Activated CD4-positive, alpha-beta memory T cell treated with anti-CD3 and anti-CD28 coated beads, Interleukin-2, amount 10 ng/mL, durations not matched to agents 7 days and 5 days (primary cell): ENCODE measurements at places on chromosomes 6 and 20.

DNA sequence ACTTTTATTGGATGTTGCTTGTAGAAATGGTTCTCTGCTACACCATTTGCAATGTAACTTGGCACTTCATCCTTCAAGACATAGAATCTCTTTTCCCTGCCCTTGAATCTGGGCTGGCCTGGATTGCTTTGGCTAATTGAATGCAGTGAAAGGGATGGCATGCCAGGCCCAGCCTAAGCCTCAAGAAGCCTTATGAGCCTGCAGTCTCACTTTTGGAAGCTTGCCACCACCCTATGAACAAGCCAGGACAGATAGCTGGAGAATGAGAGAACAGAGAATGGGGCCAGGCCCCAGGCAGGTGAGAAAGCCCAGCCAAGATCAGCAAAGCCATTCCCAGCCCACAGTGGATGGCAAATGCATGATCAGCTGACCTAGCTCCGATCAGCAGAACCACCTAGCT, 350.7 kb upstream of the RNF24 start:
- no peak for DNase-seq
- H3K36me3 ChIP-seq: peaks cover 8% of the 10 kb centered on the region
- H3K4me1 ChIP-seq: peaks cover 23% of the 10 kb centered on the region
- H3K27me3 ChIP-seq: peaks cover 3% of the 10 kb centered on the region

DNA sequence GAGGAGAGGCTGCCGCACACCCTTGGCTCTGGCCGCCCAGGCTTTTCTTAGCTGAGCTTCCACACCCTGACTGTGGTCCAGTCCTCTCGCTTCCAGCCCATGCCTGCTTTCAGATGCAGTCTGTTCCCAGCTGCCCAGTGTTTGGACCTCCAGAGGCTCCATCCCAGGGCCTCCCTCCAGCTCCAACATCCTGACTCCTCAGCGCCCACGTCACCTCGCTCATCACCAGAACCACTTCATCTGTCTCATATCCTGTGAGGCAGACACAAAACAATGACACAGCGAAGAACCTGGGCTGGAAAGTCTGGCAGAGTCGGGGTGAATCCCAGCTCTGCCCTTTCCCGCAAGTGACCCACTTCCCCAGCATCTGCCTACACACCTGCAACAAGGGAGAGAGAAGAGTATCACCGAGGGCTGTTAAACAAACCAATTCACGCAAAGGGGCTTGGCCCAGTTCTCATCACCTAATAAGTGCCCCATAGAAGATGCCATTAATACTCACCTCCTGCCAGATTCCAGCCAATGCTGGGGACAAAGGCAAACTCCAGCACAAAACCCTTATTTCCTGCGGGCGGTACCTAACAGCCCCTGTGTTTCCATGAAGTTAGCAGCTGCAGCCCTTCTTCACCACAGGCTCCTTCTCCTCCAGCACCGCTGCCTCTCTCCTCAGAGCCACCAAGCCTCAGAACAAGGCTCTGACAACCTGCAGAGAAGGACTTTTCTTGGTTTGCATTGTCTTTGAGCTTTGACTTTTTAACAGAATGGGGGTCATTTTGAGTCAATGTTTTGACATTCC, 133.4 kb upstream of the CDH4 start:
- H3K4me1 ChIP-seq: no peaks in the 10 kb centered on the region
- no peak for DNase-seq
- no peaks in the 10 kb centered on the region for H3K27me3 ChIP-seq
- no peak overlapping the region for H3K4me3 ChIP-seq
- H3K27ac ChIP-seq: no peak overlapping the region

GRCh38 chr6:158033751-158034702, 52.4 kb downstream of the SYNJ2 start:
- no peak overlapping the region for H3K4me3 ChIP-seq
- no peak for DNase-seq
- H3K27me3 ChIP-seq: no peaks in the 10 kb centered on the region
- H3K36me3 ChIP-seq: peaks cover 62% of the 10 kb centered on the region

DNA sequence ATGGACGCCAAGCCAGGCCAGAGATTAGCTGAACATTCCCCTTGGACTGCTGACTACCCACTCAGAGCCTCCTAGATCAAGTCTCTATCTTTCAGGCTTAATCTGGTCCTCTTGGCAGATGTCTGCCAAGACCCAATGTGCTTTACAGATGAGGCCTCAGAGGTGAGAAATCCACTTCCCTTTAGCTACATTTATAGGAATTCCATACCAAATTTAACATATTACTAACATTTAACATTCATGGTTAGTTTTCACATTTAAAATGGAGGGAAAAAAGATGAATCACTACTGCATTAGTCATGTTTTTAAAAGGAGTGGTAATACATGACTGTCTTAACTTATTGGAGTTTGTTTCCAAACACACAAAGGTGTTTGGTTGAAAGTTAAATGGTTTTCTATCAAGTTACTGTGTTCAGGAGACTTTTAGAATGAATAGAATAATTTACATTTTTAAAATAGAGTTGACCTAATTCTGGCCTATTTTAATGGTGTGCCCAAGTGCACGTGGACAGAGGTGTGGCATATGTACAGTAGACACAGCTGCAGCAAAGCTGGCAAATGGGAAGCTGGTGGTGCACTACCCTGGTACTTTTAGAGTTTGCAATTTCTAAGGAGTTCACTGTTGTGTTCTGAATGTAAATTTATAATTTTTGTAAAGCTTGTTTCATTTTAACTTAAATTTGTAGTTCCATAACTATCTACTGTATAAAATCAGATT, 41.9 kb upstream of the CALHM6 start:
- H3K27ac ChIP-seq: no peak overlapping the region
- no peaks in the 10 kb centered on the region for H3K4me1 ChIP-seq
- no peaks in the 10 kb centered on the region for H3K36me3 ChIP-seq
- no peaks in the 10 kb centered on the region for H3K27me3 ChIP-seq

GRCh38 chr6:80321011-80321410, 214.5 kb downstream of the BCKDHB start:
- no peak overlapping the region for H3K4me3 ChIP-seq
- no peak overlapping the region for H3K27ac ChIP-seq
- DNase-seq: no peak
- no peaks in the 10 kb centered on the region for H3K4me1 ChIP-seq

GRCh38 chr6:25041485-25042035, 105.8 kb upstream of the RIPOR2 start:
- DNase-seq: no peak
- peaks cover 18% of the 10 kb centered on the region for H3K36me3 ChIP-seq
- peaks cover 61% of the 10 kb centered on the region for H3K4me1 ChIP-seq
- H3K27ac ChIP-seq: peak overlapping the region; percentile 96
- peak overlapping the region; percentile 92 for H3K4me3 ChIP-seq

DNA sequence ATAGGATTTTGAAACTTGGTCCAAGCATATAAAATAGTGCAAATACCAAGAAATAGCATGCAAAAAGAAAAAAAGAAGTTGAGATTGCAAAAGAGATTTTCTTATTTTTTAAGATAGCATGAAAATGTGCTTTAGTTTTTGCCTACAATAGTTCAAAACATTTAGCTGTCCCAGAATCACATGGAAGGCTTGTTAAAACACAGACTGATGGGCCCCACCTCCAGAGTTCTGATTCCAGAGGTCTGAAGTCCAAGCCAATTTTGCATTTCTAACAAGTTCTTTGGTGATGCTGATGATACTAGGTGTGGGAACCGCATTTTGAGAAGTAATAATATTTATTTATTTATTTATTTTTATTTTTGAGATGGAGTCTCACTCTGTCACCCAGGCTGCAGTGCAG, 33.7 kb upstream of the LOC128125822 start:
- no peaks in the 10 kb centered on the region for H3K36me3 ChIP-seq
- DNase-seq: no peak
- no peak overlapping the region for H3K27ac ChIP-seq
- H3K4me1 ChIP-seq: peaks cover 1% of the 10 kb centered on the region

GRCh38 chr6:167683028-167683862, 143.5 kb upstream of the AFDN start:
- H3K4me3 ChIP-seq: no peak overlapping the region
- H3K36me3 ChIP-seq: no peaks in the 10 kb centered on the region
- H3K4me1 ChIP-seq: no peaks in the 10 kb centered on the region
- no peak overlapping the region for H3K27ac ChIP-seq

DNA sequence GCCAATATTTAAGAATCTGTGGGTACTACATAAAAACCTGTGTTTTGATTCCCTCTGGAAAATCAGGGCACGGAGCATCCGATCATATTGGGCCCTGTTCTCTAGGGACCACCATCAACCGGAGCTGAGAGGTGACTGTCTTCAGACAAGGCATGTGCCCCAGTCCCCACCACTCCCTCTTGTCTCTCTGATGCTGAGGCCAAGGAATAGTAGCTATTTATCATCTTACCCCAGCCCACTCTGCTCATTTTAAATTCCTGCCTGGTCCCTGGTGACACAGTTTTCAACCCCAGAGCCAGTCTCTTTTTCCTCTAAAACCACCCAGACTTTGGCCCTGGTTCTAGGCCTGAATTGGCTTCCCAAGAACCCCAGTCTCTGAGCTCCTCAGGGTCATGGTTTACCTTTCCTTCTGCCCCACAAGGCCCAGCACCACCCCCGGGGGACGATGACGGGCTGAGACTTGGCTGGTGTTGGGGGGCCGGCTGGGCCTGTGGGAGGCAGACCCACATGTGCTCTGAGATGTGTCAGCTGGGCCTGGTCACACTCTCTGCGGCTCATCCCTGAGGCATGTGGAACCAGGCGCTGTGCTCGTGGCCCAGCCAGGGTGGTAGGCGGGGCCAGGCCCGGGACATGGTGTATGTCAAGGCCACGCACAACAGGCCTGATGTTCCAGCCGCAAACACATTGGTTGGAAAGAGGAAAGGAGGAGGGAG, 114.4 kb downstream of the CEBPB start:
- H3K27me3 ChIP-seq: peaks cover 15% of the 10 kb centered on the region
- no peak for DNase-seq
- H3K36me3 ChIP-seq: no peaks in the 10 kb centered on the region
- no peak overlapping the region for H3K27ac ChIP-seq
- H3K4me1 ChIP-seq: peaks cover 10% of the 10 kb centered on the region

GRCh38 chr20:5829241-5829809, 79.1 kb downstream of the SHLD1 start:
- no peaks in the 10 kb centered on the region for H3K36me3 ChIP-seq
- no peak overlapping the region for H3K27ac ChIP-seq
- peaks cover 8% of the 10 kb centered on the region for H3K4me1 ChIP-seq
- no peak overlapping the region for H3K4me3 ChIP-seq
- no peaks in the 10 kb centered on the region for H3K27me3 ChIP-seq

DNA sequence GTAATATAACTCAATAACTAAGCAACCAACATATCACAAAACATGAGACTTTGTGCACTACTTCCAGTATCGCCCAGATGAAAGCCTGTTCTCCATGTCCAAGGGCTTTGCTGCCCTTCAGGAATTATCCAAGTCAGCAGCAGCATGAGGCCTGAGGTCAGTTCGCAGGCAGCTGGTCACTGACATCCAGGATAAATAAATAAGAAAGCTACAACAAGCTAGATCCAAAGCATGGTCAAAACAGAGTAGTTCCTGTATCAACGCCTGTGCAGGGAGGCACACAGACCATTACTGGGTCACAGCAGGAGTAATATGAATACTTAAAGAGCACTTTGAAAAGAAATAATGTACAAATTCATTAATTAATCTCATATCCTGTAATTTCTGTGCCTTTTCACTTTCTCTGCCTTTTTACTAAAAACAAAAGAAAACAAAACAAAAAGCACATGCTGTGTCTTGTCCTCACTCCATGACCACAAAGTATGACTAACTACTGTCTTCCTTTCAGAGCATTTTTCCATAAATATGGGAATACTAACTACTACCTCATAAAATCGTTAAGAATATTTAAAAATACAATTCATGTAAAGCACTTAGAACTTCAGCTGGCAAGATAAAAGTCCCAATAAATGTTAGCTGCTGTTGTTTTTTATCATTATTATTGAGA, 374.9 kb upstream of the IRAK1BP1 start:
- H3K27me3 ChIP-seq: no peaks in the 10 kb centered on the region
- no peak overlapping the region for H3K27ac ChIP-seq
- no peak for DNase-seq
- no peak overlapping the region for H3K4me3 ChIP-seq
- no peaks in the 10 kb centered on the region for H3K4me1 ChIP-seq

GRCh38 chr6:13508711-13509705, 21.6 kb upstream of the GFOD1 start:
- H3K36me3 ChIP-seq: no peaks in the 10 kb centered on the region
- no peak for DNase-seq
- H3K27me3 ChIP-seq: peaks cover 7% of the 10 kb centered on the region
- no peak overlapping the region for H3K27ac ChIP-seq
- peaks cover 3% of the 10 kb centered on the region for H3K4me1 ChIP-seq
- H3K4me3 ChIP-seq: no peak overlapping the region

DNA sequence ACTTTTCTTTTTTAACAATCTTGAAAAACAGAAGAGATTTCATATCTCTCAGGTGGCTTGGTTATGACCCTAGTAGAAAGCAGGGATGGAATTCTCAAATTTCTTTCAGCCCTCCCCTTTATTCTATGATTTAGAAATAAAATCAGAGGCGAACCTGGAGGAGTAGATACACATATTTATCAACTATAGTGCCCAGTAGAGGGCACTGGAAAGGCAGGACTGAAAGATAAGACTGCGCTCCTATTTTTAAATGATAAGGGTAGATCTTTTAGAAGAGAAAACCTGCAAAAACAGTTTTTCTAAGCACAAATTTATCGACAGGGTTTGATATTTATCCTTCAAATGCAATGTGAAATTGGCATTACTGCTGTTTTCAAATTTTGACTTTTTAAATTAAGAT, 1296.6 kb downstream of the EPHA7 start:
- no peaks in the 10 kb centered on the region for H3K36me3 ChIP-seq
- no peaks in the 10 kb centered on the region for H3K4me1 ChIP-seq
- no peak overlapping the region for H3K27ac ChIP-seq
- DNase-seq: no peak
- no peaks in the 10 kb centered on the region for H3K27me3 ChIP-seq
- H3K4me3 ChIP-seq: no peak overlapping the region

DNA sequence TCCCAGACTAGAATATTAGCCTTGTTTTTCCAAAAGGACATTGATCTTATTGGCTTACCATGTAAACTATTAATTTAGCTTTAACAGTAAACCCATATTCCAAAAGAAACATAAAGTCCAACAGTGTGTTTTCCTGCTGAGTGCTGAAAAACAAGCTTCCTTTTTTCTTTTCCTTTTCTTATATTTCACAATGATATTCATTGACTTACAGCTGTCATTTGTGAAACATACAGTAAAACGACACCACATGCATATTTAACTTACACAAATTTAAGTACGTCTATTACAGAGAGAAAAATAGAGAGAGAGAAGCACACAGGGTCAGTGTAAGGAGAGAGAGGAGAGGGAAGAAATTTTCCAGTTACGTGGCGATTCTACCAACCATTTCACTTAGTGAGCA, 543.9 kb upstream of the JARID2 start:
- H3K4me1 ChIP-seq: peaks cover 10% of the 10 kb centered on the region
- no peak overlapping the region for H3K27ac ChIP-seq
- H3K4me3 ChIP-seq: no peak overlapping the region
- no peak for DNase-seq
- no peaks in the 10 kb centered on the region for H3K27me3 ChIP-seq
- peaks cover 9% of the 10 kb centered on the region for H3K36me3 ChIP-seq
